ENCODE measurements at places on chromosomes 13 and 19.

DNA sequence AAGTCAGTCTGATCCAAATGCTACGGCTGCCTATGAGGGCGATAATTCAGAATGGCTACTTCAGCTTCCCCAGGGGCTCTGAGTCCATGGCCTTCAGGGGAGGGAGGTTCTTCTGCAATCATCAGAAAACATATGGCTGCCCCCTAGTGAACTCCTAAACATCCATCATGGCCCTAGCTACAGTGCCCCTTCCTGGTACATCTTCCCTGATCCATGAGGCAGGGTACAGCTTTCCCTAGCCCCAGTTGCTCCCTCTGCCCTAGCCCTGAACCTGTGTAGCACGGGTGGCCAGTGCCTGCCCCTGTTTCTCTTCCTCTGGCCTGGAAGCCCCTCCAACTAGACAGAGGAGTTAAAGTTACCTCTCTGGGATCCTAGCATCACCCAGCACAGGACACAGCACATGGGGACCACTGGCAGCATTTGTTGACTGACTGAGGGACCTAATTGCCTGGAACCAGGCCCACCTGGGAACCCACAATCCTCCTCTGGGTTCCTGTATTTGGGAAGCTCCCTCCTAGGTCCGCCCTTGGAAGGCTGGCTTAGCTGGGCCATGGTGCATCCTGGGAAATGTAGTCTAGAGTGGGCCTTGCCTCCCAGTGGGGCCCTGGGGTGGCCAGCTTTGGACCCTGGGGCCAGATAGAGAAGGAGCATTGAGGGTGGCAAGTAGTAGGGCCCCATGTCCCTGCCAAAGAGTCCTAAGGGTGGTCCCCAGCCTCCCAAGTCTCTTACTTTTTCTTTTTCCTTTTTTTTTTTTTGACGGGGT is 17.7 kb upstream of the SEMA6B start:
- DNase-seq, result no peak

DNA sequence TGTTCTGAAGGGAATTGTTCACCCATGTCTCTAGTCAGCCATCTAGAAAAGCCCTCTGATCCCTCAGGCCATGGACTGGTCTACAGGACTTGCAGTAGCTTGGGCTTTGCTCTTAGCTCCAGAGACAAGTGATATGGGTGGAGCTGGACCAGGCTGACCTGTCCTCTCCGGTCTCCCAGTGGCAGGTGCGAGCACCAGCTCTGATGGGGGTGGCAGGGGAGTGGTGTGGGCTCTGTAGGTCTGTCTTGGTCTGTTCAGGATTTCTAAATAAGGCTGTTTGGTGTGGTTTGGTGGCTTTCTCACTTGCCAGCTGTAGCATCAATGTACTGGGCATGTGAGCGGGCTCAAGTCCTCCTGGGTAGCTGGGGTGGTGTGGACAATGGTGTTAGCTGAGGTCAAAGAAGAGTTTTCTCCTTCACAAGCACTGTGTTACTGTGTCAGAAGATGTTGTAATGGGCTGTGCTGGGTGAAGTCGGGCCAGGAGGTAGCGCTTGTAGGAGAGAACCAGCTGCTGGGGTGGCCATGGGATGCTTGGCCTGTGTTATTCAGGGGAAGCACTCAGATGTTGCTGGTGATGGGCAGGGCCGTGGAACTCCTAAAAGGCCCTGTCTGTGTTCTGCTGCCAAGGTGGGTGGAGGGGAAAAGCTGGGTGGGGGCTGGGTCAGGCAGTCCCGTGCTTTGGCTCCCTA is 16.9 kb downstream of the GPC6 start:
- DNase-seq, result no peak

- no peak for DNase-seq
Measured at GRCh38 chr19:2154587-2155075, 3.3 kb upstream of the AP3D1 start.

DNA sequence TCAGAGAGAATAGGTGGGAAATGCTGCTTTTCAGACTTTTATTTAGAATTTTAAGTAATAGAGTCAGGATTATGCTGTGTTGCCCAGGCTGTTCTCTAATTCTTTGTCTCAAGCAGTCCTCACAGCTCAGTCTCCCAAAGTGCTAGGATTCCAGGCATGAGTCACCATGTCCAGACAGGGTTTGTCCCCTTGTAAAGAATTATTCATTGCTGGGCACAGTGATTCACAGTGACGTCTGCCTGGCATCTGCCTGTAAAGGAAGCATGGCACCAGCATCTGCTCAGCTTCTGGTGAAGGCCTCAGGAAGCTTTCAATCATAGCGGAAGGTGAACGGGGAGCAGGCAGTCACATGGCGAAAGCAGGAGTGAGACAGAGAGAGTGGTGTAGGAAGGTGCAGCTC is 17.7 kb downstream of the ZNF763 start:
- no peak for DNase-seq

DNA sequence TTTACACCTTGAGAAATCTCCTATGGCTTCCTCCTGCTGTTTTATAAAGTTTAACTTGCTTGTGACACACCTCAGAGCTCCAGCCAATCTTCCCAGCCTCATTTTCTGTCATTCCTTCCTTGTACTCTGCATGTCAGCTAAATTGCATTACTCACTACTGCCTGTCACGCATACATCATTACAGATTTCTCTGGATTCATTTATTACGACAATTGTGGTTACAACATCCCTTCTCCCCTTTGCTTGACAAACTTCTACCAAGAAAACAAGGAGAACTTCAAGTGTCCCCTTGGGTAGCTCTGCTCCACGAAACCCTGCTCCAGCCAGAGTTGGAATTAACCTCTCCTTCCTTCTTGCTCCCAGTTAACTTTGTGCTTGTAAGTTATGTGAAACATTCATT is 22.0 kb upstream of the GPR18 start:
- no peak for DNase-seq

GRCh38 chr19:44588771-44589112 is 24.6 kb upstream of the IGSF23 start:
- no peak for DNase-seq

- DNase-seq, result no peak
Measured at GRCh38 chr13:23460309-23460708, 26.8 kb upstream of the SACS start.

GRCh38 chr13:91358387-91358782 is 10.9 kb downstream of the MIR17HG start:
- DNase-seq, result peak; percentile 45

GRCh38 chr19:10271543-10272086 is 695 bp downstream of the ICAM1 start:
- DNase-seq, result no peak

DNA sequence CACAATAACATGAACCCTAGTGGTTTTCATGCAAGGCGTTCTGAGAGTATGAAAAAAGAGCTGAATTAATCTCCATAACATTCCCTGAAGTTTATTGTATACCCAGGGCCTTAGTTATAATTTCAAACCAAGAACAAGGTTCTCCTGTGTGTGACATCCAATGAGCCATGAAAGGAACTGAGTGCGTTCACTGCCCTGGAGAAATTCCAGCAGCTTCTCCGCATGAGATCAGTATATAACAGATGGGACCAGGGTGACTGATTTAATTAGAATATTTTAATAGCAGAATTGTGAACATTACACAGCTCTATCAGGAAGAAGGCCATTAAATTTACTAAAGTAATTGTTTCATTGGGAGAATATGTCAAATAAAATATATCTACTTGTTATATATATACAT is 1190.5 kb upstream of the SLC10A2 start:
- DNase-seq, result no peak

- no peak for DNase-seq
Measured at GRCh38 chr19:54074851-54075250, 6.3 kb downstream of the TARM1 start.

GRCh38 chr19:29315556-29316190 is 102.7 kb upstream of the UQCRFS1 start:
- DNase-seq, result no peak

- peak; percentile 64 for DNase-seq
Measured at GRCh38 chr19:3479177-3479833, 1.0 kb downstream of the SMIM24 start.

DNA sequence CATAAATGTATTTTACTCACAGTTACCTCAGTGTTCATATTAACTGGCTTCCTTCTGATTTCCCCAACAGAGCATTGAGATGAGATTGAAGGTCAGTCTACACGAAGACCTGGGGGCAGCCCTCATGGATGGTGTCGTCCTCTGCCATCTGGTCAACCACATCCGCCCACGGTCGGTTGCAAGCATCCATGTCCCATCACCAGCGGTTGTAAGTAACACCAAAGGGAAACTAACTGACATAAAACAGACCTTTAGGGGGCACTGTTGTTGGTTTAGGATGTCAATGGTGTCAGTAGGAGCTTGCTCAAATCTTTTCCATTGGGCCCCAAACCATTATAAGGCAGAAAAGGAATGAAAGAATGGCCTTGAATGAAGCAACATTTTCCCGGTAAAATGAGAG is 68.2 kb downstream of the ESD start:
- DNase-seq, result peak; percentile 45

DNA sequence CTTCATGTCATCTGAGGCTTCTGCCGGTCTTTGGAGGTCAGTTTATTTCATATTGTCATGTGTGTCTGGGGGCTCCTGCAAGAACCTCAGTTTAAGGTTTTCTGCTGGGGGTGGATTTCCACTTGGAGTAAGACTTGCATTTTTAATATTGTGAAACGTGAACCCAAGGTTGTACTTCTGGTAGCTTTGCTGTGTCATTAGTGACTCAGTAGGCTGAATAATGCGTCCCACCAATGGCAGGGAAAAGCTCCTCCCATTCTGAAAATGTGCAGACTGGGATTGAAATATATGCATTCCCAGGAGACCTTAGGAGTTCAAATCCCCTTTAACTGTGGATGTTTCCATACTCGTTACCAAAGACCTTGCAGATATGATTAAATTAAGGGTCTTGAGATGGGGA is 46.2 kb downstream of the ING1 start:
- DNase-seq, result no peak

DNA sequence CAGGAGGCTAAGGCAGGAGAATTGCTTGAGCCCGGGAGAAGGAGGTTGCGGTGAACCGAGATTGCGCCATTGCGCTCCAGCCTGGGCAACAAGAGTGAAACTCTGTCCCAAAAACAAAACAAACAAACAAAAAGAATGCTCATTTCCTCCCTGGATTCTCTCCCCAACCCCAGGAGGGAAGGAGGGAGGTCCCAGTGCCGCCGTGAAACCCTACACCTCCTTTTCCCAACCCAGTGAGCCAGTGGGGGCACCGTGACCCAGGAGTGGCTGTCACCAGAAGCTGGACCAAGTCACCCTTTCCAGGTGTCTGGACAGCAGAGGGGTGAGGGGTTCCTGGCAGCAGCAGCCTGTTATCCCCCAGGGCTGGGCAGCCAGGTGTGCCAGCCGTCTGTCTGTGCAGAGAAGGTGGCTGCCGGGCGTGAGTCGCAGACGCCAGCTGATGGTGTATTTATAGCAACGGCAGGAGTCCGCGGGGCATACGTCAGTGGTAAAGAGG is 23.5 kb downstream of the NFIC start:
- DNase-seq, result no peak

DNA sequence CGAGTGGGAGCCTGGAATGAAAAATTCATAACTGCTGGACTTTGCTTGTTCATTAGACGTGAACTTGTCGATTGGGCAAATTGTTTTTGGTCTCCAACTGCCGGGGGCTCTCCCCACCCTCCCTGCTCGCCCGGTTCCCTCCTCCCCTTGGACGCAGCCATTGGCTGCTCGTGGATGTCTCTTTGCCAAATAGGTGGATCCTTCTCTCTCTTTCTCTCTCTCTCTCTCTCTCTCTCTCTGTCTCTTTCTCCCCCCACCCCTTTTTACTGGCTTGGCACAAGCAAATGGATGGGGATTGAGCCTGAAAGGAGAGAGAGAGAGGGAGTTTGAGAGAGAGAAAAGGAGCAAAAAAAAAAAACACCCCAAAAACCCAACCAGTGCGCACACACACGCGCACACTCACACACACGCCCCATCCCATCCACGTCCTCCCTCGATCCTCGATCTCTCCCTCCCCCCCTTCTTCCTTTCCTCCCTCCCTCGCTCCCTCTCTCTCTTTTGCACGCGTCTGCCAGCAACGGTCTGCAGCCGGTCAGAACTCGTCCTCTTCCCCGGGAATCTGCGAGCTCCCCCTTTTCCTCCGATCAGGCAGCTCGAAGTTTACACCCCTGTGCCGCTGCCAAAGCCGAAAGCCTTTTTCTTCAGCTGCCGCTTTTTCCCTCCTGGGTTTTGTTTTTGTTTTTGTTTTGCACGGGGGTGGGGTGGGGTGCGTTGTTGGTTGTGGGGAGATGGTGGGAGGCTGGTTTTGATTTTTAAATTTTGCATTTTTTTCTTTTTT is 27.8 kb downstream of the NFIX start:
- DNase-seq, result peak; percentile 85

- DNase-seq, result no peak
Measured at GRCh38 chr13:106917024-106917571, 349.2 kb upstream of the ARGLU1 start.

- no peak for DNase-seq
Measured at GRCh38 chr13:89688918-89689317, 1658.6 kb upstream of the MIR17HG start.

DNA sequence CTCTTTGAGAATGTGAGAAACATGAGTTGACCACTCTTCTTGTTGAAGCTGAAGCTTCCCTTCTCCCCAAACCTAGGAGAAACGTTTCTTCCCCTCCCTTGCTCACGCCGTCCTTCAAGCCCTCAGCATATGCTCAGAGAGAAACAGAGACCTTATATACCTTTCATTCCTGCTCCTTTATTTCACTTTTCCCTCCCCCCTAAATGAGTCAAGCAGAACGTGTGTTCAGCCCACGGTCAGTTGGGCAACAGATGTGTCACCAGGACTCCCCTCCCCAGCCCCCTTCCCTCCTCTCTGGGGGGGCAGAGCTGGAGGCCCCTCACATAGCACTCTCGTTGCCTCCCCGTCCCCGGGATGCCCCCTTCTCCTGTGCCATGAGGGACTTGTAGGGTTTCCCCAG is 8.6 kb downstream of the OR7C2 start:
- no peak for DNase-seq

- DNase-seq, result no peak
Measured at GRCh38 chr19:58548859-58549663, 5.2 kb downstream of the TRIM28 start.

DNA sequence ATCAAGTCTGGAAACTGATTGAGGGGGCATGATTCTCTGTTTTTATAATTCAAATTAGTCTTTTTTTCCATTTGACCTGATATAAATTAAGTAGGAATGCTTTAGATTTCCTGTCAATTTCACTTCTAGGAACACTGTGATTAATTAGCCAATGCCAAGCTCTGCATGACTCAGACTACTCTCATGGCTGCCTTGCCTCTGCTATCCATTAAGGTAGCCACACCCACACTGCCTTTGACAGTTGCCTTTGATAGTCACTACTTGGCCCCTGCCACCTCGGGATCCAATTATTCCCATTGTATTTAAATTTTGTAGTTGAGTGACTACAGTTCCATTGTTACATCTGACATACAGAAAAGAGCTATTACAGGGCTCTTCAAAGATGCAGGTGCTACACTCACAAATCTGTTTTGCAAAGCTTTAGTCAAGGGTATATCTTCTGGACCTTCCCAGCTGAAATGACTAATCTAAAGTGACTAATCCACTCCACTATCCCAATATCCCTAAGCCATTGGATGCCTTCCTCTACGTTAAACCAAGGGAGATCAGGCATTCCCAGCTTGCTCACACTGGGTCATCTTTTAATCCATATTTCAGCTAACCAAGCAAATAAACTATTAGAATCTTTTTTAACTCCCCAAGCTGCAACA is 1193.1 kb upstream of the MIR17HG start:
- DNase-seq, result no peak

Data from hematopoietic multipotent progenitor cell treated with erythropoietin and hydrocortisone succinate and interleukin-3 and kit ligand, for 8 days (in vitro differentiated cells).